ENCODE measurements at places on chromosomes 7 and 10.

GRCh38 chr10:97204826-97205679, 19.3 kb upstream of the SLIT1 start:
- no peak for DNase-seq

- DNase-seq = no peak
Observed at GRCh38 chr7:151743481-151743983, 133.4 kb downstream of the PRKAG2 start.

DNA sequence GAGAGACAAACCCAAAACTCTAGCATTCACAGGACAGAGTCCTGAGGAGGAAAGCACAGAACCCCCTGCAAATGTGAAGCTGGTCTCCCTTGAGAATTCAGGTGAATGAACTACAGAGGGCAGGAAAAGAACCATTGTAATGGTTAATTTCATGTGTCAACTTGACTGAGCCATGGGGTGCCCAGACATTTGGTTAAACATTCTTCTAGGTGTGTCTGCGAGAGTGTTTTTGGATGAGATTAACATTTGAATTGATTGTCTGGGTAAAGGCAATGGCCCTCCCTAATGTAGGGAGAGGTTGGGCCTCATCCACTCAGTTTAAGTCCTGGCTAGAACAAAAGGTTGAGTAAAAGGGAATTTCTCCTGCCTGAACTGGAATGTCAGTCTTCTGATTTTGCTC, 15.7 kb upstream of the CDK1 start:
- DNase-seq = no peak

- no peak for DNase-seq
Observed at GRCh38 chr7:18916826-18917225, 200.6 kb downstream of the TWIST1 start.

DNA sequence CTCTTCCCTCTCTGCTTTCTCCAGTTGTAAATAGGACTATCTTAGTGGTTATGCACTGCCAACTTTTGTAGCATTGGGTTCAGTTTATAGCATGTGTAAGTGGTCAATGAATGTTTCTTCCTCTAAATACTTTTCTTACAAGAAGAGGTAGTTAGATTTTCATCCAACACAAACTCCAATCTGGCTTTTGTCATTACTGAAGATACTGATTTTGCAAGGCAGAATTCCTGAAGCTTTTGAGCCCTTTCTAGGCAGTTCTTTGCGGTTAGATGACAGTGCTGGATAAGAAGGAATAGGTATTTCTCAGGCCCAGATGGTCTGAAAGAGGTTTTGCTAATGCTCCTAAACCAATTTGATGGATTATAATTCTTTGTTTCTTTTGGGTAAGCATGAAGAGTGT, 60.5 kb downstream of the BICC1 start:
- DNase-seq = no peak

Data from kidney (tissue), 22 donors.